OCI-M1 (cell line): ENCODE measurements at places on chromosomes 7 and 10.

- no peak for DNase-seq
These were observed 208.4 kb downstream of the DIP2C start for GRCh38 chr10:480928-481552.

DNA sequence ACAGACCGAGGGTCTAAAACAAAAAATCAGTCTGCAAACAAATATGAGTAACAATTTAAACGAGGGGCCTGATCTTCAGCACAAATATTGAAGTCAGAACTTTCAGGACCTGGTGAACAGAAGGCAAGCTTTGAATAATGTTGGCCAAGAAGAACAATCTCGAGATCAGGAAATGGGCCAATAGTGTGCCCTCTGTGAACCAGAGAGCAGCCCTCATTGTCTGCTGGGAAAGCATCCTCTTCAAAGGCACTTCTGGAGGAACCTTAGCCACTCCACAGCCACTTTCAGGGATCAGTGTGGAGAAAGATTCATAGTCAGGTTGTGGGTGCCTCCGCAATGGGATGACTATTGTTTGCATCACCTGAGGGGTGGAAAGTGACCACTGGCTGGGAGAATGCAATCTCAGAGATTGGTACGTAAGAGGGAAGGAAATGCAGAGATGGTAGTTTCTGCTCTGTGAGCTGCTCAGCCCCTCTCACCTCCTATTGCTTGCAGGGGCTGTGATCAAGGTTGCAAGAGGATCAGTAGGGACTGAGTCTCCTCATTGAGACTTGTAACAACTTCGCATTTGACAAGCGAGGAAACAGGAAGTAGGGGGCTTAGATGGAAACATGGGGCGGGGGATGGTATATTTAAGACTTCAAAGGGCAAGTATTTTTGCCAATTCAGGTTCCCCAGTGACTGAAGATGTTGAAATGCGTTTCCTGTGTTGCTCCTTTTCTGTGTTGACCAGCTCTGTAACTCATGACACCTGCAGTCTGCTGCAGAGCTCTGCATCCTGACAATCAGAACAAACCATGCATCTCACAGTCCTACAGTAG is 28.4 kb upstream of the IFRD1 start:
- no peak for DNase-seq

GRCh38 chr10:29102233-29102632 is 186.6 kb upstream of the LYZL1 start:
- no peak for DNase-seq

- peak; percentile 26 for DNase-seq
These were observed 6.4 kb downstream of the USP54 start for GRCh38 chr10:73584737-73585136.

DNA sequence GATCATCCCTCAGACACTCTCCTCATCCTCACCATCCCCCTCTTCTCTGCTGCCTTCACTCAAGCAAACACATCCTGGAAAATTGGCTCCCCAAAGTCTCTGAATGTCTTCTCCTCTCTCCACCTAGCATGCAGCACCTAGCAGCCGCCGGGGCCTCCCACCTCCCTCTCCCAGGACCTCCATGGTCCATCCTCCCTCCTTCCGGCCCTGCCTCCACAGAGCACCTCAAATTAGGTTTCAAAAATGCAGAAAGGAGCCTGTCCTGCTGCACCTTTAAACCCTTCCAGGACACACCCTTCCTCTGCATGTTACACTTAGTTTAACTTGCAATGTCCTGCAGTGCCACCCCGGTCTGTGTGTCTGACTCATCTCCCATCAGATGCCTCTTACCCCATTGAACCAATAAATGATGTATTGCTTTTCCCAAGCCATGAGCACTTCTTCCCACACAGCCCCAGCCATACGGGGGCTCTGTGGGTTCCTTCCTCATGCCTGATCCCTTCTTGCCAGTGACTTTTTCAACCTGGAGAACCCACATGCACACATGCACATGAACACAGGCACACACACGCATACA is 582.5 kb upstream of the MGMT start:
- no peak for DNase-seq

DNA sequence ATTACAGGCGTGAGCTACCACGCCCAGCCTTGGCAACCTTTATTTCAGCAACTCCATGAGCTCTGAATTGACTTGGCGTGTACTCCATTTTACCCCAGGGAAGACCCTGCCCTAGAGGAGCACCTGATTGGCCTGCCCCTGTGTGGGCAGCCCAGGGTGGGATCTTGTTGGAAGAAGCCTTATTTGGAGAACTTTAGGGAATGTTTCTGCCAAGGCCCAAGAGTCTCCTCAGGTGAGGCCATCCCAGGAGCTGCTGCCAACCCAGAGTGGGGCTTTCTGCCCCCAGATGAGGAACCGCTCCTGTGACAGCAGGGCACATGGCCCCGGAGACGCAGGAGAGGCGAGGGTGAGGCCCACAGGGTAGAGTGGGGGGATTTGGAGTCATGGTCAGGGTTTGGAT is 42.0 kb downstream of the VWA2 start:
- no peak for DNase-seq
